HTR-8/SVneo (cell line): ENCODE measurements at places on chromosomes 13 and 19.

DNA sequence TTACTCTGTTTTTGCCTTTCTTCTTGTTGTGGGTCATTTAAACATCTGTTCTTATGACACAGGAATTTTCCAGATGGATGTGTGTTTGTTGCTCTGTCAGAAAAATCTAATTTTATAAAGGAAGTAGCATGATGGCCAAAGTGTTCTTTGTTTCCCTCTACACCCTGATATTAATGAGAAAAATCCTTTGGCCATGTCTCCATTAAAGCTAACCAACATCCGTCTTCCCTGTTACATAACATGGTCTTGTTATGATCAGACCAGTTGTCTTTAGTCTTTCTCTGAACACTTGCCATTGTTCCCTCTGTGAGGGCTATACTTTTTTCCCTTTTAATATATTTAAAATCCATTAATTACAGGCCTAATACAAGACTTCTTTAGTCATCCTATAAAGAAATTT is 142.2 kb upstream of the SPRY2 start:
- DNase-seq = no peak

- no peak for DNase-seq
Observed at GRCh38 chr13:105543742-105544141, 991.7 kb downstream of the EFNB2 start.

- DNase-seq = no peak
Observed at GRCh38 chr13:20547479-20547908, 19.5 kb upstream of the IFT88 start.

GRCh38 chr13:45179428-45179827 is 21.4 kb downstream of the KCTD4 start:
- DNase-seq = no peak

GRCh38 chr19:12748489-12748888 is 3.1 kb upstream of the BEST2 start:
- DNase-seq = no peak

DNA sequence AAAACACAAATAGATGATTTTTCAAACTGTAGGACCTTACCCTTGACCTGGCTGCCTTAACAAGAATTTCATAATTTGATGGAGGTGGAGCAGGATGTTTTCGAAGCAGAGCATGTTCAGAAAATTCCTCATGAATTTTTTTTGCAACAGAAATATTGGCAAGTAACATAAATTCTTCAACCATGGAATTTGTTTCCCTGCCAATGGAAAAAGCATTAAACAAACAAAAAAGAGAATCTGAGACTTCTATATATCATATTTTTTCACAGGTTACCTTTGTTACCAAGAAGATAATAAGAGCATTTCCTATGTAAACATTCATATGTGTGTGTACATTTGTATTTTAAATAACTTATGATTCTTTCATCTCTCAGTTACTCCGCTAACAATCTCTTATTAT is 18.3 kb downstream of the DIS3 start:
- no peak for DNase-seq

DNA sequence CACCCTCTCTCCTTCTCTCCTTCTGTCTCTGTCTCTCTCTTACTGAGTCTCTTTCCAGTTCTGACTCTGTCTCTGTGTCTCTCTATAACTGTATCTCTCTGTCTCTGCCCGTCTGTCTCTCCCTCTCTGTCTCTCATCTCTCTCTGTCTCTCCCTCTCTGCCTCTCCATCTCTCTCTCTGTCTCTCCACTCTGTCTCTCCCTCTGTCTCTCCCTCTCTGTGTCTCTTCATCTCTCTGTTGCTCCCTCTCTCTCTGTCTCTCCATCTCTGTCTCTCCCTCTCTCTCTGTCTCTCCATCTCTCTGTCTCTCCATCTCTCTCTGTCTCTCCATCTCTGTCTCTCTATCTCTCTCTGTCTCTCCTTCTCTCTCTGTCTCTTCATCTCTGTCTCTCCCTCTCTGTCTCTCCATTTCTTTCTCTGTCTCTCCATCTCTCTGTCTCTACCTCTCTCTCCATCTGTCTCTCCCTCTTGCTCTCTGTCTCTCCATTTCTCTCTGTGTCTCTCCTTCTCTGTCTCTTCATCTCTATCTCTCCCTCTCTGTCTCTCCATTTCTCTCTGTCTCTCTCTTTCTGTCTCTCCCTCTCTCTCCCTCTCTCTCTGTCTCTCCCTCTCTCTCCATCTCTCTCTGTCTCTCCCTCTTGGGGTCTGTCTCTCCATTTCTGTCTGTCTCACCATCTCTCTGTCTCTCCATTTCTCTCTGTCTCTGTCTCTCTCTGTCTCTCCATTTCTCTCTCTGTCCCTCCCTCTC is 3.3 kb upstream of the MEIS3 start:
- no peak for DNase-seq

DNA sequence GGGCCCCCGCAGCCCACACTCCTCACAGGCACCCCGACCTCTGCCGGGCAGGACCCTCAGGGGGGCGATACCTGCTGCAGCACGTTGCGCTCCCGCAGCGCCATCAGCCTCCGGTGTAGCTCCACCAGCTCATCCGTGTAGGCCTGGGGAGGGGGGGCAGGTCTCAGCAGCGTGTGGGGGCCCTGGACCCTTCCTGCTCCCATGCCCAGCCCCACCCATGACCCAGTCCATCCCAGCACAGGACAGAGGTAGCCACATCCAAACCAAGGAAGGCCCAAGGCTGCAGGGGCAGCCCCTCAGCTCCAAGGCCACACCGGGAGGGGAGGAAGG is 66.5 kb downstream of the MLLT1 start:
- no peak for DNase-seq

DNA sequence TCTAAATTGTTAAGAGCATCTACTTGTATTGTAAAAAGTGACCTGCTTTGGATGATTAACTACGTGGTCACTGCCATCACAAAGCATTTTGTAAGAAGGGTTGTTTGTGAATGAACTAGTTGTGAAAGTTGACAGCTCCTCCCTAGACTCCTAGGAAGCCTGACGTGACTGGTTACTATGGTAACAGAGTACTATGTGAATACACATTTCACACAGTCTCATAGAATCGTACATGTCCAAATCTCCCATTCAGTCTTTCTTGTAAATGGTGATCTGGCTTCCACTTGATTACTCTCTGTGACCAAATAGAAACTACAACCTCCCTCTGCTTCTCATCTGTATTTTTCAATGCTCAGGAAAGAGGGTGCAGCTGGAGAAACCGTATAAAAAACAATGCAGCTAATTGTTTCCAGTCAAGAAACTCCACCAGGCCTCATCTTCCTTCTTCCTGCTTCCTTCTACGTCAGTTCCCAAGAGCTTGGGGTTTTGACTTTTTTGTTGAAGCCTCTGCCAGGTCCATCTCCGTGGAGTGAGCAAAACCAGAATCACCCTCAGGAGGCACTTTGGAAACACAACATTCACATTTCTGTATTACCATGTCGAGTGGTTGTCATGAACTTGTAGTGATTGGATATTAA is 83.4 kb downstream of the GPC6 start:
- no peak for DNase-seq

DNA sequence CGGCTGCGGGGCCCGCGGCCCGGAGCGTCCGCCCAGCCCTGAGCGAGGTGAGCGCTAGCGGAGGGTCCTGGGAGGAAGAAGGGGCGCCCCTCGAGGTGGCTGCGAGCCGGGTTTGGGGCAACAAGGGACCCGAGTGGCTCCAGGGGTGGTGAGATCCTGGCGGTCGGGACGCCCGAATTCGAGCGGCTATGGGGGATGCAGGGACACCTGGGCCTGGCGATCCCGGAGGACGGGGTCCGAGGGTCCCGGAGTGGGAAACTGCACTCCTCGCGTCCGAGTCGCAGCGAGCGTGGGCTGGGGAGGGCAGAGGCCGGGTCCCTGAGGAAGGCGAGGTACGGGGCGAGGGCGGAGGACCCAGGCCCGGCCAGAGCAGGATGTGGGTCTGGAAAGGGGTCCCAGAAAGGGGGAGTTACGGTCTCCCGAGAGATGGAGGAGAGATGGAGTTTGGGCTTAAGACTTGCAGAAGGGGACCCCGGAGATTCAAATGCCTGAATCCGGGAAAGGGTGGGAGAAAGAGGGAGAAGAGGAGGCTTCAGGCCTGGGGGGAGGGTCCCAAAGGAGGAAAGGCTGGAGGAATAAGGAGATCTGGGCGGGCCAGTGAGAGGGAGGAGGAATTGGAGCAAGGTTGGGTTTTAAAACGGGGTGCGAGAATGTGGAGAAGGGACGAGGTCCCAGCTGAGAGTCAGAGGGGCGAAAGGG is 542 bp downstream of the CACNG7 start:
- DNase-seq = no peak

DNA sequence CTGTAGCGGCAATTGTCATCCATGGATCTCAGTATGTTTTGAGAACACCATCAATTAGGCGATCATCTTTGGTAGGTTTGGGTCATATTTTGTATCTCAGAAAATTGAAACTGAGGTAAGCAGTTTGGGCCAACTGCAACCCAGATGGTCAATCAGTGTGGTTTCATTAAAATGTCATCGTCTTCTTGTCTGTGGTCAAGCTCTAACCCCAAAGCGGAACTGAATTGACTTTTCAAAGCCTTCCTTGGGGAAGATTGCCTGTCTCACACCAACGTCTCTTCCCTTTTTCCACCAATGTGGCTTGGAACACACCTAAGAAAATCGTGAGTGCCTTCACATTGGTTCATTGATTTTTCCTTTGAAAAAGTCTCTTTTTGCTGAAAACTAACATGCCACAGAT is 56.3 kb upstream of the UBAC2 start:
- no peak for DNase-seq

- DNase-seq = no peak
Observed at GRCh38 chr13:48571126-48571913, 38.4 kb upstream of the RCBTB2 start.

DNA sequence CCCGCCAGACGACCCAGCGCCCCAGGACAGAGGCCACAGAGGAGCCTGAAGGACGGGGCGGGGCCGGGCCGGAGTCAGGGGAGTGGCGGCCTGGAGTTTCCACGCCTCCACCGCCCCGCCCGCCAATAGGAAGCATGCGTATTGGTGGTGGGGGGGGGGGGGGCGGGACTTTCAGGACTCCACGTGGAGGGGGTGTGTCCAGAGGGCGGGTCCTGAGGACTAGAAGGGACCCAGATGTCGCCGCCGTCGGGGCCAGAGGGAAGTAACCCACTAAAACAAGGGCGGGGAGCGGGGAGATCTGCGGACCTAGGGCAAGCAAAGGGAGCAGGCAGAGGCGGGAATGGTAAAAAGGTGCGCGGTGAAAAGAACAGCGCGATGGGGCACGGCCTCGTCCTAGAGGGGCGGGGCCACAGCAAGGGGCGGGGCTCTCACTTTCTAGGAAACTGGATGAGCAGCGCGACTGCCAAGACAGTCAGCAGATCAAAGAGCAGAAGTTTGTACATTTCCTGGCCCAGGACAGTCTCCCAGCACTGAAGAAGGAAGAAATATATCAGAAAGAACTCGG is 2.8 kb upstream of the LENG1 start:
- DNase-seq = no peak

- no peak for DNase-seq
Observed at GRCh38 chr13:42750794-42751193, 30.6 kb upstream of the FAM216B start.

DNA sequence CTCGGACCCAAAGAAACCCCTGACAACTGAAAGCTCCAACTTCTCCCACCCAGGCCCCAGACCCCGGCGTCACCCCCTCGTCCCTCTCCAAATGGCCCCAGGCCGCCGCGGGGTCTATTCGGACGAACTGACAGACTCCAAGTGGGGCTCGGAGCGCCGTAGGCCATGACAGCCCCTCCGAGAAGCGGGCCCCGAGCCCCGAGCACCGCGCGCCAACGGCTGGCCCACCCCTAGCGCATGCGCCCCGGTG is 360 bp downstream of the DDX39A start:
- peak; percentile 92 for DNase-seq

DNA sequence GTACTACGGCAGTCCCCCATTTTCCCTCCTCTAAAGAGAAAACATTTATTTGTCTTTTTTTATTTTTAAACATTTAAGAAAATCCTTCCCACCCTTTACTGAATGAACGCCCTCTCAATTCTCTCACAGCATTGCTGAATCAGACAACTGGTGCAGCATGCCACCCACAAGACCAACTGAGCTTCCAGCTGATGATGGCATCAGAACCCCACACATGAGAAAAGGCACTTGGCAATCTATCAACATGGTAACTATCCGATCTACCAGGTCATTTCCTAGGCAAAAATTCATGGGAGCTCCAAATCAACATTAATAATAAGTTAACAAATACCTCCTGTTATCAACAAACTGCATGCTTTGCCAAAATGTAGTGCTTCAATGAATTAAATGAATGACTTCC is 43.1 kb downstream of the LHFPL6 start:
- no peak for DNase-seq

GRCh38 chr19:19145684-19146608 is 7.7 kb upstream of the TMEM161A start:
- DNase-seq = peak; percentile 75

DNA sequence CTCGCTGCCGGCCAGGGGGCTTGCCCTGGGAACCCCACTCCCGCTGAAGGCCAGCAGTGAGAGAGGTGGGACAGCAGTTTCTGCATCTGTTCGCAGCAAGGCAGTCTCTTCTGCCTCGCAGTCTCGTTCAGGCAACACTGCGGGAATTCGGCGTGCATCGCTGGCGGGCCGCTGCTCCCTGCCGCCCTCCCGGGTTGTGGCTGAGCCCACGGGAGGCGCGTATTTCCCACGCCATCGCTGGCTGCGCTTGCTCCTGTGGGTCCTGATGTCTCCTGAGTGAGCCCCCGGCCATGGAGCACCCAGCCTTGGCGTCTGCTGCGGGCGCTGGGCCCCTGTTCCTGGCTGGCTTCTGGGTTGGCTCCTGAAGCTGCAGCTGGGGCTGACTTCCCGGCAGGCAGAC is 227.9 kb downstream of the TEX29 start:
- DNase-seq = no peak

GRCh38 chr19:4976401-4977298 is 7.7 kb downstream of the KDM4B start:
- no peak for DNase-seq

DNA sequence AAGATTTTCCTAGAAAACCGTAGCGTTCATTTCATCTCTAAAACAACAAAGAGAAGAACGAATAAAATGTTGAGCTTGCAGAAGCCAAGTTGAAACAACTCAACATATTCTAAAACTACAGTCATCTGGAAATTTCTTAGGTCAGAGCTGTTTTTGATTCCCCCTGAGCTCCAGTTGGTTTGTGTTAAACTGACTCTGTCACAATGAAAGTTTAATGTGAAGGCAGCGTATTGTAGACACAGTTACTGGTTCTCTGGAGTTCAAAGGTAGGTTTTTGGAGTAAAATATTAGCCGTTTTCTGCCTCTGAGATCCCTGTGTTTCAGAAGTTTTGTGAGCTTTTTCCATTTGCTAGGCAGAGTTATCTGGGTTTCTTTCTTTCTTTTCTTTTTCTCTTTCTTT is 2.2 kb downstream of the ARHGEF7 start:
- no peak for DNase-seq

DNA sequence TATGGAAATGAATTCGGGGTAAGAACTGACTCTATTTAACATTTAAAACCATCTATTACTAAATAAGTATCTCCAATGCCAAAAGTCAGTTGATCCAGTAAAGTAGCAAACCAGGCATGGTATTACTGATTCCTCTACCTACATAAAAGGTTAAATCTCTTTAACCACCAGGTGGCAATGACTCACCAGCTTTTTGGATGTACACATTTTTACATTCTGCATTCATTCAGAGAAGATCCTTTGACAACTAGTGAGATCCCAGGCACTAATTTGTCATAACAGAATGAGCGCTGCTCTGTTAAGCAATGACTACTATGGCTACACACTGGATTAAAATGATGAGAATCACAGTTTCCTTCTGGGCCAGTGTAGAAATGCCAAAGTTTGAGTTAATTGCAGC is 329.8 kb upstream of the GPC6 start:
- peak; percentile 0 for DNase-seq

- no peak for DNase-seq
Observed at GRCh38 chr13:37615276-37615675, 16.7 kb upstream of the POSTN start.
